ENCODE measurements at places on chromosomes 5 and 9. TPM values are rescaled to one million over a fixed set of nuclear protein-coding genes. Genes with fewer than 3 reads are reported as not detected.

The PCDHA8 gene
- 0.49 TPM for total RNA-seq

The PCDHGA6 gene
- total RNA-seq, result 6.6 TPM

The CARD9 gene
- 8.2 TPM for total RNA-seq

The SLC22A4 gene
- 0.37 TPM for total RNA-seq
